ENCODE measurements at places on chromosomes 6 and 20.

GRCh38 chr6:34696189-34696738, 303 bp downstream of the ILRUN start:
- no peak for DNase-seq

DNA sequence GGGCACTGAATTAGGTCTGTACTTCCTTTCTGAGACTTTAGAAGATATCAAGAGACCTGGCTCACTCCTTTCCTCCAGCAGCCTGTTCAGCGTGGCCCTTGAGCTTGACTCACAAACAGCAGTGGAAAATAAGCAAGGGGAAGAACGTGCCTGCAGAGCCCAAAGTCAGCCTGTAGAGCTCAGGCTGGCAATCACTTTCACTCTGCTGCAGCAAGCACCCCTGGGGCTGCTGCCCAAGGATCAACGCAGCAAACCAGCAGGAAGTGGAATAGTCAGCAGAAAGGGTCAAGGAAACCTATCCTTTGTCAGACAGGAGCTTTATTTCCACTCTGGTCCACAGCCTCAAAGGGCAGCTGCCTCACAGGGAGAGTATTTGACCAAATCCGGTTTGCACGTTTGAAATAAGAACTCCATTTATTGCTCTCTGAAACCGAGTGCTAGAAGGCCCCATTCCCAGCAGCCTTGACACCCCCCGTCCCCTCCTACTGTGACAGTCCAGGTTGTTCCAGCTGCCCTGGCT, 77.4 kb downstream of the PRDM1 start:
- peak; percentile 22 for DNase-seq

GRCh38 chr20:25424536-25424935, 17.1 kb downstream of the GINS1 start:
- DNase-seq: no peak

GRCh38 chr6:8180327-8181159, 78.2 kb upstream of the EEF1E1 start:
- no peak for DNase-seq

DNA sequence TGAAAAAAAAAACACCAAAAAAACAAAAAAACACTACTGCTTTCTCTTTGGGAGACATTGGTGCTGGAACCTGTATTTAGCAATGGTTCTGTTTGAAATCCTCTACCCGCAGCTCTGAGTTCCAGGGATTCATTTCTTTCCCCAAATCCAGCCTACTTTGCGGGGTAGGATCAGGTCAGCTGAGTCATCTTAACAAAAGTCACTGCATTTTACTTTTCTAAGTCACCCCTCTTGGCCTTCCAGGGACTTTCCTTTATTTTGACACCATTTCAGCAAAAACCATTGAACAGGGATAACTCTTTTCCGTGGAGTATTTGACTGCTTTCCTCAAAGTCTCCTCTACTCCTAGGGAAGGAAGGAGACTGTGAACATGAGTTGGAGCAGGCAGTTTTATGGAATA, 837.6 kb downstream of the MAFB start:
- no peak for DNase-seq

DNA sequence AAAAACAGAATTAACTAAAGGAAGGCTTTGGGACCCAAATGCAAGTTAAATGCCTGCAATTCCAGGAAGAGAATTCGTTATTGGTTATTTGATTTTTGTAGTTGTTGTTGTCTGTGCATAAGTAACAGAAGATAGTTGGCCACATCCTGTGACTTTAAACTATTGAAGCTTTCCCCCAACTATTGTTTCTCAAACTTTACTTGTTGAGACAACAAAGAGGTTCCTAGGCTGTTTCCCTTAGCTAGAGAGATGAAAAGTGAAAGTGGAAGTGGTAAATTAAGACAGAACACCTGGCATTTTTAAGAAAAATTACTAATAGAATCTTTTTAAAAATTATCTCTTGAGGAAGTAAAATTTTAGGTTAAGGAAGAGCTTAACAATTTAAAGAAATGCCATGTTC, 525.2 kb downstream of the PKHD1 start:
- DNase-seq: no peak

DNA sequence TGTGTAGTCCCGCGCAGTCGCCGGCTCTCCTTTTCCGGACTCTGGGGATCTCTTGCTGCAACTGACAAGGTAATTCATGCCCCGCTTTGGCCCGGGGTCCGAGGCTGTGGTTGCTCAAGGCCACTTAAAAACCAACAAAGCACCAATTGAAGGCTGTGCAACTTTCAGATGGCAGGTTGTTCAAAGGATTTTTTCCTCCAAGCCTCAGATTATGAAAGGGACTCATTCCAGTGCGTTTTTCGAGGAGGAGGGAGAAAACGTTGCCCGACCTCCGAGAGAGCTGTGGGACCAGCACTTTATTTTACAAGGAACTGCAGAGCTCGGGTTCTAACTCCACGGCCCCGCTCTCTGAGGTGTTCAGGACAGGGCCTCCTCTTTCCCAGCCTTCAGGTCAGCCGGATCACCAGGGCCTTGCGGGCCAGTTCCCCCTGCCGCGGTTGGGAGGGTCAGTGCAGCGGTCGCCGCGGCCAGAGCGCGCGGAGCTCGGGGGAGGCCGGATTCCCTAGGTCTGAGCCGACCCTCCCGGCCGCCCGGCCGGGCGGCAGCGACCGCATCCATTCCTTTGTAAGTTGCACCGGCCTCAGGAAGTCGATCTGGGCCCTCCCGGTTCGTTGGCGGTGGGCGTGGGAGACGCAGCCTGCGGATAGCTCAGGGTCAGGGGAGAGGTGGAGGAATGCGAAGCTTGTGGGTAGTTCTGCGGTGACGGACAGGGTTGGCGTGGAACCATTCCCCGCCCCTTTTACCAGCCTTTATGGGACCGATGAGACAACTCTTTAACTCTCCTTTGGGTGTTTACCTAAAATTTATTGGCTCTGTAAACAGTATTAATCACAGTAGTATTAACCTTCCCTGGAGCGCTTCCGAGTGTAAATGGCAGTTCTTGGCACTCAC, 1.6 kb downstream of the UTRN start:
- no peak for DNase-seq

- DNase-seq: no peak
These were observed 78.4 kb upstream of the MLN start for GRCh38 chr6:33882154-33882553.

DNA sequence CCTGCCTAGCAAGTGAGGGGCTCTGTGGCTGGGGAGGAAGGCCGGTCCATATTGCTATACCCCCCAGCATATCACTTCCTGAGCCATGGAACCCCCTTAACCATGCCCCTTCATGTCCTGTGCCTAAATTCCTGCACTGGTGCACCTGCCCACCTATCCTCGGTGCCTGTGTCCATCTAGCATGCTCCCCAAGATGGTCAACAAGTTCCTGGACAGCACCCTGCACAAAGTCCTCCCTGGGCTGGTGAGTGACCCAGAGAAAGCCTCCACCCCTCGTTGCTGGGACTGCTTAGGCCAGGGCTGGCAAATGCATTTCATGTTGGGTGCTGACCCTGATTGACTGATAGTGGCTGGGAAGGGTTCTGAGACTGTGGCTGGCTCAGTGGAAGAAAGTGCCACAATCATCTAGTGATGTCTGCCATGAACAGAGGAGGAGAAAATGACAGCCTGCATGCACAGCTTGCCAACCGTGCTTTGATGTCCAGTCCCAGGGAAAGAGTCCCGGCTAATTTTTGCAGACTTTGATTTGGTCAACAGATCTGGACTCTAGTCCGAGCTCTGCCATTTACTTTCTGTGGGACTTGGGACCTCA, 3.5 kb downstream of the BPIFB6 start:
- no peak for DNase-seq

DNA sequence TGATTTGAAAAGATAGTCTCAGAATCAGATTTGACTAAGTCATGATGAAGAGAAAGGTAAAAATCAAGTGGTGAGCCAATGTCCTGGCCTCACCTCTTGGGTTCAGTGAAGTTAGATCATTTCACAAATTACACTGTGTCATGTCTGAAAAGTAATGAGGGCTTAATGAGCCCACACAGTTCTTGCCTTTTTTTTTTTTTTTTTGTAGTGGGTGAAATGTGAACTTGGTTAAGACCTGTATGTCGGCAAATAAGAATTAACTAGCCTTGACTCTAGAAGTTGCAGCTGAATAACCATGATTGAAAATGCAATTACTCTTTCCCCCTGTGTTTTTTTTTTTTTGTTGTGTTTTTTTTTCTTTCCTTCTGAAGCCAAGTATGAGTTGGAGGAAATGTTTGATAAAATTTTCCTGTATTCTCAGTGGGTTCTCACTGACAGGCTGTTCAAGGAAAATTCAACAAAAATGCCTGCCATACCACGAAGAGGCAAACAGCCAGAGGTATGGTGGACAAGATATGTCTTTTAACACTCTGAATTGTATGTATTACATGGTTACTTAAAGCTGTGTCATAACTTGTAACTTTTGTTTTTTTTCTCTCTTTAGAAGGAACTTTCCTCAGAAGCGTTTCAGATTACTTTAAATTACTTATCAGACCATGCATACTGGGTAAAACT, 135.2 kb upstream of the MLIP start:
- DNase-seq: no peak

DNA sequence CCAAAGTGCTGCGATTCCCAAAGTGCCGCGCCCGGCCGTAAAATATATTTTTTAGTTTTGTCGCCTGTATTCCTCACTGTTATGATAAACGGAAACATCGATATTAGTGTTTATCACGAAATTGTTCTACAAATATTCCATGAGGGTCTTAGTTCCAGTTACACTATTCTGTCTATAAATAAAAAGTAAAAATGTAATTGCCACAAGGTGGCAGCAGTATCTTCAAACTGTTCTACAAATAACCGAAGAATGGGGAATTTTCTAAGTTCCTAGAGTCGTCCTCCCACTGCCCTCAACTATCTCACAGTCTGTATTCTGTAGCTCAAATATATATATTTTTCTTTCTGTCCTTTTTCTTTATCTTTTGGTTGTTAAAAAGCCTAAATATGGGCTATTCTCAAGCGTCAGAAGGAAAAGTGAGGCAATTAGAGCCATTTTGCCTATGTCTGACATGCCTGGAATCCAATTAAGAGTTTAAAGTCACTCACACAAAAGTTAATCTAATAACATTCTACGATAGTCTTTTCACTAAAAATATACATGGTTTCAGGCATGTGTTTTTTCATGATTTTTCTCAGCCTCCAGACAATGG, 14.2 kb upstream of the FAM162B start:
- DNase-seq: no peak

GRCh38 chr6:41846666-41847237, 48.4 kb downstream of the USP49 start:
- DNase-seq: no peak

- DNase-seq: no peak
These were observed 65.9 kb downstream of the BCAS1 start for GRCh38 chr20:54004445-54004844.

DNA sequence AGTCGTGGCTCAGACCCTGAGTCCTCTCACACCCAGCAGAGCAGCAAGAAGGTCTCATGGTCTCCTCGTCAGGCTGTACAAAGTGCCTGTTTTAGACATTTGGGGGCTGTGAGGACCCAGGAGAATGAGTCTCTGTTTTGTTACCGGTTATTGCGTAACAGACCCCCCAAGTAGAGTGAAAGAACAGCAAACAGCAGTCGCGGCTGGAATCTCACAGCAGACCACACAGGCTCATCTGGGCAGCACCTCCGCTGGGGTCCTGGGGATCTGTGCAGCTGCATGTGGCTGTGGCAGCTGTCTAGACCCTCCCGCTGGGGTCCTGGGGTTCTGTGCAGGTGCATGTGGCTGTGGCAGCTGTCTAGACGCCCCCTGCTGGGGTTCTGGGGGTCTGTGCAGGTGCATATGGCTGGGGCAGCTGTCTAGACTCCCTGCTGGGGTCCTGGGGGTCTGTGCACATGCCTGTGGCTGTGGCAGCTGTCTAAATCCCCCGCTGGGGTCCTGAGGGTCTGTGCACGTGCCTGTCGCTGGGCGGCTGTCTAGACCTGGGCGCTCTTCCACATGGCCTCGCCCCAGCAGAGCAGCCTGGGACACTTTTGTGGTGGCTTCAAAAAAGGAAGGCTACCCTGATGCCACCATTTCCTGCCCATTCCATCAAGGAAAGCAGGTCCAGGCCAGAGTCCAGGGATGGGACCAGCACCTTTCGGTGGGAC, 24.7 kb downstream of the ENTPD6 start:
- DNase-seq: no peak

- DNase-seq: no peak
These were observed 66.0 kb downstream of the CTNNBL1 start for GRCh38 chr20:37759761-37760209.

- no peak for DNase-seq
These were observed 36.4 kb downstream of the MYLK4 start for GRCh38 chr6:2714111-2714895.

GRCh38 chr6:142518126-142518525, 216.3 kb downstream of the ADGRG6 start:
- no peak for DNase-seq

GRCh38 chr6:135703621-135704020, 147.9 kb upstream of the PDE7B start:
- DNase-seq: no peak

DNA sequence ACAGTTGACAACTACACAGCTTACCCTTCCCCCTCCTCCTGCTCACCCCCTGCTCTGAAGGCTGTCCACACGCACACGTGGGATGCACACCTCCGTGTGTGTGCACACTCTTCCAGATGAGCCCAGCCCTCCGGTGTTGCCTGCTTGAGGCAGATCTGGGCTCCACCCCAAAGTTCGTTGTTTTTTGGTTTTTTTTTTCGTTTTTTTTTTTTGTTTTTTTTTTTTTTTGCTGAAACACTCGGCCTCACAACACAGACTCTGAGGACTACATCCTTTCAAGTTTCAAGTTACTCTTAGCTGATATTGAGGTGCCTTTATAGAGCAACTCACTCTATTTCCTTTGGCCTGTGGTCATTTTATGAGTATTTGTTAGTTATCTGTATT, 88.2 kb downstream of the RREB1 start:
- peak; percentile 11 for DNase-seq

- DNase-seq: no peak
These were observed 68.5 kb upstream of the ARMH2 start for GRCh38 chr6:24867104-24867703.

DNA sequence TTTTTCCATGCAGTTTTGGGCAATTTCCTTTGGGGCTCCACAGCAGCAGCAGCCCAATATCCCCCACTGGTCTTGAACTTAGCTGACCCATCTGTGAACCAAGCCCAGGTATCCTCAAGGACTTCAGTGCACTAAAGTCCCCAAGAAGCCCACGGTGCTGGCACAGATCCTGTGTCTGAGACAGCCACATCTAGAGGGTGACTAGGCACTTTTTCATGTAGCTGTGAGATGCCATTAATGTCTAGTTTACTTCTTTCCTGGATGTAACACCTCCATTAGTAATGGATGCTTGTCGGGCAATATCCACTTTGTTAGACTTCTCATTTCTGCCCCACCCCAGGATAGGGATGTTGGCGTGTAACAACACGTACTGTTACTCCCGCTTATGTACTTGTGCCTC, 176.2 kb upstream of the PROKR2 start:
- no peak for DNase-seq
